ENCODE measurements at places on chromosomes 7 and 10.

DNA sequence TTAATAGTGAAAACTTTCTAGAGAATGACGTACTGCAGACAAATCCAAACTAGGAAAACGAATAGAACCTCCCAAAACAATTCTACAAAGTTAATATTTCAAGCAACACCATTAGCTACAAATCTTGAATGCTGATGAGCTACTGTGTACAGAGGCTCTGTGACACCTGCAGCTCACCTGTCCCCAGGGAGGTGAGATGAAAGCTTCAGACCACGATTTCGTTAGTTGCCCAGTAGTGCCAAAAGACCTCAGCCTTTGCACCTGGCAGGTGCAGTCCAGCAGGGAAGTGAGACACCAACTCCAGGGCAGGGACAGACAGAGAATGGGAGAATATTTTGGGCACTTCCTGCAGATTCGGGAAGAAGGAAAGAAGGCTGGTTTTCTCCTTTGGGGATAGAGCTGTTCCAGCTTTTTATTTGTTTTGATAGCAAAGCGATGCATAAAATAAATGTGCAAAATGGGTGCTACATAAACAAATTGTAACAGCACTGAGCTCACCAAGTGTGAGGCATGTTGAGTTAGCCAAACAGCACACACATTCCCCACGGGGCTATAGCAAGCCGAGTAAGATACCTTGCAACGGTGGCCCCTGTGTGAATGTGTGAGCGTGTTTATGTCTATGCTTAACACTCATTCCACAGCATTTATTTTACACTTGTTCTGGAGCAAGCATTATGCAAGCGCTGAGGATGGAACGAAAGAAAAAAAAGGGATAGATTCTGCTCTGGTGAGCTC is 1024.8 kb upstream of the AUTS2 start:
- no peaks in the 10 kb centered on the region for H3K36me3 ChIP-seq
- H3K27ac ChIP-seq = no peak overlapping the region
- H3K4me3 ChIP-seq = no peak overlapping the region
- no peaks in the 10 kb centered on the region for H3K27me3 ChIP-seq
- no peaks in the 10 kb centered on the region for H3K4me1 ChIP-seq

DNA sequence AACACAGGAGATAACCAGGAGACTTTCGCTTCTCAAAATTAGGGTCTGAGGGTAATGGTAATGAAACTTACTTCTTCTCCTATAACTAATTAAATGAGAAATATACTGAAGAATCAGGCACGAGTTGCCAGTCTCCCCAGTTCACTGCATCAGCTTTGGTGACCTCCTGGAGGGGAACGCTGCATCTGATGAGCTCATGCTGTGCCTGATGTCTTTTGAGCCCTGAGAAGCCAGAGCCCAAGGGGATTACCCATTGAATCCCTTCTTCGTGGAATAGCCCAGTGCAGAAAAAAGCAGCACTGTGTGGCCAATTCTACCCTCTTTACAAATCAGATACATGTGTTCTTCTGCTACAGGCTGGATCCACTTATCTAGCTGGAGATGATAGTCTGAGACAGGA is 45.1 kb downstream of the CYP2C9 start:
- H3K4me1 ChIP-seq = no peaks in the 10 kb centered on the region
- no peak overlapping the region for H3K27ac ChIP-seq
- no peak for DNase-seq
- H3K27me3 ChIP-seq = no peaks in the 10 kb centered on the region
- no peaks in the 10 kb centered on the region for H3K36me3 ChIP-seq

DNA sequence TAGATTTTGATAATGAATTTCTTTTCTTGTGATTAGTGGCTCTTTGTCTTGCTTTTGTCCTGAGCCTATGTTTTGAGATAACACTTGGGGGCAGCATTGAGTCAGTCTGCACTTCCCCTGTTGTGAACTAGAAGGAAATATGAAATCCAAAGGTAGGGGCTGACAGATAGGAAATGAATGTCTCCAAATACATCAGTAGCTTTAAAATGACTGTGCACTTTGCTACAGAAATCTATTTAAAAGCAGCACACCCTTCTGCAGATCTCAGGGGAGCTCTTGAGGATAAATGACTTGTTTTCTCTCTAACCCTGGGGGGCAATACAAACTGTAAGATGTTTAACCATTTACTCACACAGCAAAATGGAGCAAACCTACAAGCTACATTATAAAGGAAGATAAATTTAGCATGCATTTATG is 176.0 kb upstream of the MYO3A start:
- no peaks in the 10 kb centered on the region for H3K36me3 ChIP-seq
- peak; percentile 47 for DNase-seq
- H3K27ac ChIP-seq = no peak overlapping the region
- no peaks in the 10 kb centered on the region for H3K4me1 ChIP-seq

DNA sequence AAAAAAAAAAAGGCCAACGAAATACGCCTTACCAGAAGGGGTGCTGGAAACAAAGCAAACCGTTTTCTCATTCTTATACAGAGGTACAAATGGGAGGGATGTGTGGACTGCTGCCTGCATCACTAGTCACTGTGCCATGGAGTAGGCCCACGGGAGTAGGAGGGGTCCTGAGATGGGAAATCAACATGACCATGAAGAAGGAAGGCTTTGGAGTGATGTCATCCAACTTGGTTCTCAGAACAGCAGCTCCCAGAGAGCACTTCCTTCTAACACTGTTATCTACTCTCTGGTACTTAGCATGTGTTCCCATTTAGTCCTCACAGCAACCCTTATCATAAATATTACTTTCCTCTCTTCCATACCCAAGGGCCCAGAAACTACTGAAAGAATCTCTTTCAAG is 60.0 kb upstream of the LRGUK start:
- H3K27ac ChIP-seq = no peak overlapping the region
- H3K4me3 ChIP-seq = no peak overlapping the region
- H3K36me3 ChIP-seq = no peaks in the 10 kb centered on the region
- no peak for DNase-seq
- H3K27me3 ChIP-seq = no peaks in the 10 kb centered on the region
- no peaks in the 10 kb centered on the region for H3K4me1 ChIP-seq

- no peak overlapping the region for H3K4me3 ChIP-seq
- DNase-seq = peak; percentile 73
- peak overlapping the region; percentile 66 for H3K27ac ChIP-seq
- no peaks in the 10 kb centered on the region for H3K36me3 ChIP-seq
- H3K27me3 ChIP-seq = no peaks in the 10 kb centered on the region
- H3K4me1 ChIP-seq = peaks cover 24% of the 10 kb centered on the region
These were observed 101.6 kb downstream of the OTUD1 start for GRCh38 chr10:23540401-23541030.

DNA sequence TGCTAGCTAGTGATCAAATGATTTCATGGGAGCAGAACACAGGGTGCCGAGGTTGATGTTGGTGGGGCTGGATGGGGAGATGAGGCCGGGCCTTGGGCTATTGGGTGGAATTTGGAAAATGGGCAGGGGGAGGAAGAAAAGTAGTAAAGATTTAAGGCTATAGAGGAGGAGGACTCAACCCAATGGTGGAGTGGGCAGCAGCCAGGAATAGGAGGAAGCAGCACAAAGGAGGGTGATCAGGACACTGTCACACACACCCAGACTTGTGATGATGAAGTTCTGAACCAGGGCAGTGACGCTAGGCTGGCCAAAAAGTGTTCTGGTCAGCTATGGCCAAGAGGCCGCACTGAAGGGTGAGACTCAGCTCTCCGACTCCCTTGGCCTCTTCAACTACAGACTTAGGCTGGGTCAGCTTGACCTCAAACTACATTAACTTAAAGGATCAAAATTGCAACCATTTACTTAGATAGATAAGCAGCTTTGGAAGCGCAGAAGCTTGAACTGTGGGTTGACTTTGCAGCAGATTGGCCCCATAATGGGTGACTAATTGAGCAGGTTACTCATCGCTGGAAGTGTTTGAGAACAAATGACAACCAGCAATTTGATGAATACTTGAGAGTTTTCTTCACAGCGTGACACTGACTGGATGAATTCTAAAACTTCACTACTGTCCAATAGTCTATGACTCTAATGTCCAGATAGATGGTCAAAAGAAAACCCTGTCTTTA is 29.4 kb upstream of the GPR26 start:
- H3K27ac ChIP-seq = no peak overlapping the region
- H3K36me3 ChIP-seq = no peaks in the 10 kb centered on the region
- H3K4me1 ChIP-seq = no peaks in the 10 kb centered on the region
- no peaks in the 10 kb centered on the region for H3K27me3 ChIP-seq
- DNase-seq = no peak

Measured in thymus (tissue), 14 donors.